Putamen (tissue), 1 donor: ENCODE measurements at places on chromosomes 2 and 18.

DNA sequence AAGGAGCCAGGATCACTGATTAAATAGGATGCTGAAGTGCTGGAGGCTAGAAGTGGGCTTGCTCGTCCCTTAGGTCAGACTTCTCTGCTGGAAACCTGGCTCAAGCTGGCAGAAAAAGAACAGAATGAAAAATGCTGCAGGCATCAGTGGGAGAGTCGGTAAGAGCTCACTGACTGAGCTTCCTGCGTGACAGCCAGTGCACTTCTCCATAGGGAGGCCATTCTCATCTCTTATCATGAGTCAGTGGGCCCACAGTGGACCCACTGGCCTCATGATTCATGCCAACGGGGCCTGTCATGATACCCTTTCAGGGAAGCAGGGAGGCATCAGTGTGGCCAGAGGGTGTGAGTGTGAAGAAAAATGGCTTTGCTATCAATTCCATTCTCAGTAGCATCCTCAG is 498.2 kb downstream of the PTPRM start:
- DNase-seq = no peak

GRCh38 chr2:11636593-11637295 is 33.3 kb downstream of the NTSR2 start:
- no peak for DNase-seq

- no peak for DNase-seq
Observed at GRCh38 chr18:69885841-69886531, 61.7 kb downstream of the CD226 start.

DNA sequence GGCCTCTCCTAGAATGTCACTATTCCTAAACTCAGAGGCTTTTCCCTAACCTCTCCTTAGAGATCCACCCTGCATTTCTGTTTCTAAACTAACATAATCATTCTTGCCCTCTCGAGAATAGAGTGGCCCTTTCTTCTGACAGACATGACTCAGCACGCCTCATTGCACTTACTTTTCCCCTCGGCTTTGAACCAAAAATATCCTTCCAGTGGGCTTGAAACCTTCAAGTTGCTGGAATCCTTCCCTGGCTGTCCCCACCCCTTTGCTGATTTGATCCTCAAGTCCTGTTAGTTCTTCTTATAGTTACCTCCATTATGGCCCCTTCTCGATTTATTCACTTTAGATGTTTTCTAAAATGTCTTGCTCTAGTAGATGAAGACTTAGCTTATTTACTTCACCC is 158.0 kb downstream of the LTBP1 start:
- DNase-seq = no peak

- no peak for DNase-seq
Observed at GRCh38 chr2:28556303-28556702, 60.4 kb downstream of the PLB1 start.

- no peak for DNase-seq
Observed at GRCh38 chr2:95377216-95378123, 25.0 kb upstream of the FAHD2A start.

GRCh38 chr18:61333271-61333745 is at the start of gene CDH20:
Gene CDH20 (plus strand): TSS chr18:61333430.
- peak; percentile 53 for DNase-seq

- DNase-seq = no peak
Observed at GRCh38 chr2:64721320-64721623, 67.6 kb upstream of the SERTAD2 start.

GRCh38 chr2:109690457-109690821 is 76.3 kb downstream of the SOWAHC start:
- DNase-seq = no peak

DNA sequence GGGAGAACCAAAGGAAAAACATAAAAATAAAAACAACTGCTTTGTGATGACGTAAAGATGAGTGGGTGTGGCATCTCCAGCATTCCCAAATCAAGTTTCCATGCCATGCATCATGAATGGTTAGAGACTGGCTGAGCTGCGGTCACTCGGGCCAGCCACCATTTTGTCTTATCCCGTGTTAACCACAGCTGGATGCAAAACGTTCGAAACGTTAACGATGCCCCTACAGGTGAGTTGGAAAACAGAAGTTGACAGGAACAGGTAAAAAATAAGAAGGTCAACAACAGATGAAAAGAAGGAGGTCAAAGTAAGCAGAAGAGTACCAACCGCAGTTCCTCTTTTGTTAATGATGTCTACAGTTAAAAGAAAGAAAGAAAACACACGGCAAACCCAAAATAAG is 411.1 kb downstream of the NRXN1 start:
- DNase-seq = no peak

- no peak for DNase-seq
Observed at GRCh38 chr2:239715202-239715601, 309.9 kb downstream of the NDUFA10 start.

DNA sequence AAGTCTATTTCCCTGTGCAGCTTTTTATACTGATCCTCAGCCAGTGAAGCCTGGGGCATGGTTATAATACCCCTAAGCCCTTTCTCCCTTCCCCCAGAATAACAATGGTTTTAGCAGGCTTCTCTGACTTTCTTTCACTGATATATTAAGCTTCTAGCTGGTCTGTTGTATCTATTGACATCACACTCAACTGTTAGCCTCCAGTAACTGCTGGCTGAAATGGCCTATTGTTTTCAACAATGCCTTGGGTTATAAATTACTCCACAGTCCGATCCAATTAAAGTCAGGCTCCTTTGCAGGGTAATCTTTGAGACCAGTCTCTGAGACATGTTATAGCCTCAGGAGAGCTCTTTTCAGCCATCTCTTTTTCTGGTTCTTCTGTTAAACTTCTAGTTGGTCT is 2.9 kb upstream of the SLC9A4 start:
- no peak for DNase-seq

DNA sequence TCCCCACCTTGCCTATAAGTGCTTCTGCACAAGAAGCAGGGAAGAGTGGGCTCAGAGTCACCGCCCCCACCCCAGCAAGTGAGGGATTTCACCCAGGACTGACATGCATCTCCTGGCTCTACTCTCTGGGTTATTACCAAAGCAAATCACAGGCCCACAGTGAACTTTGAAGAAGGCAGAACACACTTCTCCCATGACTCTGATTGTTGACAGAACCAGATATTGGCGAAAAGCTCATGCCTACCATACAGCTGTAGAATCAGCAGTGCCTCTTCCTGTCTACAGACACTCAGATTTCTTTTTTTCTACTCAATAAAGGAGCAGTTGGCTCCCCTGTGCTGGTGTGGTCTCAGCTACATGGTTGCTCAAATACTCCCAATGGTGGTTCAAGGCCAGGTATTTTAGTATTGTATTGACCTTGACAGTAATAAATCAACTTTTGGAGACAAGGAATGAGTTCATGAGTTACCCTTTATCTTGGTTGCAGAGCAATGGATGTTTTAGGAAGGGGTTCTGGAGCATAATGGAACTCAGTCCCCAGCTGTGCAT is 512.9 kb upstream of the ID2 start:
- DNase-seq = no peak

- DNase-seq = no peak
Observed at GRCh38 chr2:237702441-237703391, 75.3 kb downstream of the LRRFIP1 start.

- DNase-seq = no peak
Observed at GRCh38 chr2:168525020-168525419, 68.9 kb downstream of the CERS6 start.

GRCh38 chr18:79816981-79817606 is 19.4 kb downstream of the KCNG2 start:
- no peak for DNase-seq

DNA sequence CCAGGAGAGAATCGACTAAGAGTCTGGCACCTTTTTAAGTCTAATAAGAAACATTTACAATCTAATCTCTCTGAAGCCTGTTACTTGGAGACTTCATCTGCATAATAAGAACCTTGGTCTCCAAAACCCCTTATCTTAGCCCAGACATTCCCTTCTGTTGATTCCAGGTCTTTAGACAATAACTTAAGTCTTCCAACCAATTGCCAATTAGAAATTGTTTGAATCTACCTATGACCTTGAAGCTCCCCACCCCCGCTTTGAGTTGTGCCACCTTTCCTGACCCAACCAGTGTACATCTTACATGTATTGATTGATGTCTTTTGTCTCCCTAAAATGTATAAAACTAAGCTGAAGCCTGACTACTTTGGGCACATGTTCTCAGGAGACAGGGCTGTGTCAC is 49.5 kb upstream of the DTNA start:
- DNase-seq = no peak

DNA sequence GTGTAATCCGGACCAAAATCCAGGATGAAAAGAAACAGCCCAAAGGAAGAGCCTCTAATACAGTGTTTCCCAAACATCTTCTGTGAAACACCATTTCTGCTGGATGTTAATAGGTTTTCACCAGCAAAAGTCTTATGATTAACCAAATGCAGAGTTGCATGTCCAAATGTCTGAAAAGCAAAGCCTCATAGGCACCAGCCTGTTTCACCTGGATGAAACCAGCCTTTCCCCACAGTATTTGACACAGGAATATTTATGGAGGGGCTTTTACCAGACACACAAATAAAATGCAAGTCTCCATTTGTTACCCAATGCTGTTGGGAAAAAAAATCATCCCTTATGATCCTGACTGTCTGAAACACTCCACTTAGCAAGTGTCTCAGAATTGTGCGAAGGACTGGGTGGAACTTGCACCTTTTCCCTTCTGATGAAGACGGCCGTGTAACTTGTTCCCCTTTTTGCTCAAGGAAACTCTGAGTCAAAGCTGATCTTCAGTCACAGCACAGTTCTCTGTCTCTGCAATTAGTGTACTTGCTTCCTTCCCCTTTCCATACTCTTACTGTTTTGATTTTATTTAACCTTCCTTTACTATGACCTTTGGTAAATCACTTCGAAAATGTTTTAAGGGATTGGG is 70.3 kb upstream of the IL1R2 start:
- DNase-seq = peak; percentile 27

DNA sequence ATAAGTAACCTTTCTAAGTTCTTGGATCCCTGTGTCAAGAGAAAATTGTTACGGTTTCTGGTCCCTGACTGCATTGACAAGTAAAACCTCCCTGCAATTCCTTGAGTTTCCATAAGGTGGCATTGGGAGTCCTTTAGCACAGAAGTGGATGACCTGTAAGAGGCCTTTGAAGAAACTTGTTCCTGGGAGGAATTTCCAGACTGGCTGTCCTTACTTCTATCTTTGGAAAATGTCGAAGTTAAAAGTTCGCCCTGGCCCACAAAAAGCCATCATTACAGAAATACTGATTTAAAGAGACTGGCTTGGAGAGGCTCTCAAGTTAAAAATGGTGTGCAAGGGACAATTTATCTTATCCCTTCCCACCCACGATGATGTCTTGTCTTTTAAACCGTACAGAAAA is 218.4 kb downstream of the CDH20 start:
- peak; percentile 57 for DNase-seq

GRCh38 chr2:120396013-120396860 is 50.3 kb downstream of the INHBB start:
- no peak for DNase-seq

DNA sequence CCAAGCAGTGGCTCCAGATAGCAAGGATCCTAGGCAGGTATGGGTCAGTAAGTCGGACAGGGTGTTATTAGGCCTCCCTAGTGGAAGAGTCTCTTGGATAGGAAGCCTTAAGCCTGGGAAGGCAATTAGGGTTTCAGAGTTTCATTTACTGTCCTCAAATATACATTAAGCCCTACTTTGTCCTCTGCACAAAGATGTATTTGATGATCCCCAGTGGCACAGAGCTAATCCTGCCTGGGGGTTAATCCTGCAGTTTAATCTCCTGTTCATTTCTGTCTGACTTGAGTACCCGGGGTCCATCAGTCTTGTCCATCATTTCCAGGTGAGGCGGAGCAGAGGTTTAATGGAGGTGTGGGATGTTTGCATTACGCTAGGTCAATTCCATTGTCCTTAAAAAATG is 62.0 kb downstream of the MTCL1 start:
- DNase-seq = no peak

- DNase-seq = no peak
Observed at GRCh38 chr2:3244486-3244885, 133.1 kb downstream of the EIPR1 start.

DNA sequence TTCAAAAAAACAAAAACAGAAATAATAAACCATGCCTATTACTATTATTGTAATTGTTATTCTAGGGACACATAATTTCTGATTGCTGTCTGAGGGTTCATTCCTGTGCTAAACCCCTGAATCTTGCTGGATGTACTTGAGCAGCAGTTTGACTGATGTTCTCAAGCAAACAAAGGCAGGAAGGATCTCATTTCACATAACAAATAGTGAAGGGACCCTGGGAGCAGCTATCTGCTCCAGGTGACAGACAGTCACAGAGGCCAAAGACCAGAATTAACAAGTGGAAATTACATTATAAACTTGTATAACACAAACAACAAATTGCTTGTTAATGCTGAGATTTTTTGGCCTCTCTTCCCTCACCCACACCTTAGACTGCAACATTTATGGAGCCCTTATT is 284.2 kb downstream of the THSD7B start:
- no peak for DNase-seq

GRCh38 chr2:104845552-104845931 is 8.4 kb upstream of the POU3F3 start:
- DNase-seq = no peak

DNA sequence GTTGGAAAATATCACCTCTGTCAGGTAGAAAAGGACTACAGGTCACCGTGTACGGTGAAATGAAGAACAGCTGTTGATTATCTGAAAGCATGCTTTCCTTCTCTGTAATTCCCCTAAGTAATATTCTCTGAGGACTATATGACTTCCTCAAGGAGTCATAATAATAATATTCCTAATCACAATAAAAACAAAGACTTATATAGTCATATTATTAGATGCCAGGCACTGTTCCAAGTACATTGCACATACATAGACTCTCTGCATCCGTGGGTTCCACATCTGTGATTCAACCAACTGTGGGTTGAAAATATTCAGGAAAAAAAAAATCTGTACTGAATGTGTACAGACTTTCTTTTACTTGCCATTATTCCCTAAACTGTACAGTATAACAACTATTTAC is 512.4 kb upstream of the ID2 start:
- DNase-seq = no peak

- DNase-seq = no peak
Observed at GRCh38 chr2:193463011-193463410, 1268.3 kb upstream of the TMEFF2 start.

DNA sequence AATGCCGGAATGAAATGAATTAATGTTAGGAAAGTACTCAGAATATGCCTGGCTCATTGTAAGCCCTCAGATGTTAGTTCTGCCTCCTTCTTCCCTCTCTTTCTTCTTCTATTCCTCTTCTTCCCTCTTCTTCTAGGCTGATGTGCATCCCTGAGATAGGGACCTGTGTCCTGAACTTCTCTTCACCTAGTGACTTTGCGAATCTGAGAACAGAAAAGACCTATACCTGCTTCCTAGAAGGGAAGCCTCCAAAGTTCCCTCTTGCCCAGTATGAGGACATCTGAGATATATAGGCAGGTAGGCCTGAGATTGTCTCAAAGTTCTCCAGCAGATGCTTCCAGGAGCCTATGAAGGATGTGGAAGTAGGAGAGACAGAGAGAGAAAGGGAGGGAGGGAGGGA is 8.1 kb upstream of the CYP27A1 start:
- no peak for DNase-seq
